Stimulated activated CD4-positive, alpha-beta T cell treated with anti-CD3 and anti-CD28 coated beads, Interleukin-1b, Interleukin-23, amount 100 ng/mL, for 48 hours (primary cell): ENCODE measurements at places on chromosomes 7 and 10.

DNA sequence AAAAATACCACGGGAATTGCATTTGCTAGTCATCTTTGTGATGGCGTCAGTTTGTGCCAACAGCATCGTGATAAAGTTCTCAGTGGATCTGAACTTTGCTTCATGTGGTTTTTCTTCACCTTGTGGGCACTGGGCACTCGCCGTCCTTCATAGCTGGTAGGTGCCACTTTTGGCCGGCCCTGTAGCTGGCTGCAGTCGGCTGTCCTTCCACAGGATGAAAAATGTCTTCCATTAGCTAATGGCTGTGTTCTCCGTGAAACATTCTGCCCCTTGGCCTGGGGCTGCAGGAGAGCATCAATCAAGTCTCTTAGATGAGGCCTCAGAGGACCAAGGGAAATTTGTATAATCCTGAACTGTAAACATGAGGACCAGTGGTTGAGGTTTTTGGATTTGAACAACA, 145.3 kb downstream of the DYNC1I1 start:
- DNase-seq = no peak

- no peak for DNase-seq
These were observed 108.3 kb downstream of the AHR start for GRCh38 chr7:17406738-17407137.

DNA sequence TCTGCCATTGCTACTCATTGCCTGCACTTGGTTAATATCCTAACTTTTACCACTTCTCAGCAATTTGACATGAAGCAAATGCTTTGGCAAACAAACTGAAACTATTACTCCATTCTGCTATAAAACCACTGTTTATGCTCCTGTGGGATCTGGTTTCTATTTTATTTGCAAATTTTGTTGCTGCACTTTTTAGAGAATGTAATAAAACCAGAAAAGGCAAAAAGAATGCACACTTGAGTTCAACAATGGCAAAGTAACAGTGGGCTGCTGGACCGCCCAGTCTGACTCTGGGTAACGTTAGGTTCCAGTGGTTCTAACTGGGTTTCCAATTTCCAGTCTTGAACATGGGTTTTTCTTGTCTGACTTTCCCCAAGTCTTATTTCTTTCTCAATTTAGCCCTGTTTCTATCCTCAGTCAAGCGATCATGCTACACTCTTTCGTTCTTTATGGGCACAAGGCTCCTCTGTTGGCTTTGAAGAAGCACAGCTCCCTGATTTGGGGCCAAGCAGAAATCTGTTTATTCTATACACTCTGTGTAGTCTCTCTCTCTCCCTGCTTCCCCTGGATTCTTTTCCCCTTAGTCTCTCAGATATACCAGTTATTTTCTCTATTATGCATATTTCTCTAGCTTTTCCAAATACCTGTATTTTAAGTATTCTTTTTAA, 129.2 kb upstream of the FAM3C start:
- no peak for DNase-seq

DNA sequence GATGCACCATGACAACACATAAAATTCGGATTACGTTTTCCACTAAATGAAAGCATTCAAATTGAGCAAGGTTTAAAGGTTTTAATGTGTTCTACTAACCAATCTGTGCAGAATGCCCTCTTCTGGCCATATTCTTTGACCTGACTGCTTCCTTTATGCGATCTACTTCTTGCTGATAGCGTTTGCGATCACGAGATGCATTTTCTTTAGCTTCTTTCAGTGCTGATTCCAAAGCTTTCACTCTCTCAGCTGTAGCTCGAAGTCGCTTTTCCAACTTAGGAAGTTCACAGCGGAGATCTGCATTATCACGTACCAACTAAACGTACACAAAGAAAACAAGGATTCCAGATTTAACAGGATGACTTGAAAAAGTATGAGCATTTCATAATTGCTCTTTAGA, 39.2 kb downstream of the KIF5B start:
- DNase-seq = no peak

GRCh38 chr10:43322769-43323168, 48.7 kb upstream of the FXYD4 start:
- DNase-seq = peak; percentile 91

DNA sequence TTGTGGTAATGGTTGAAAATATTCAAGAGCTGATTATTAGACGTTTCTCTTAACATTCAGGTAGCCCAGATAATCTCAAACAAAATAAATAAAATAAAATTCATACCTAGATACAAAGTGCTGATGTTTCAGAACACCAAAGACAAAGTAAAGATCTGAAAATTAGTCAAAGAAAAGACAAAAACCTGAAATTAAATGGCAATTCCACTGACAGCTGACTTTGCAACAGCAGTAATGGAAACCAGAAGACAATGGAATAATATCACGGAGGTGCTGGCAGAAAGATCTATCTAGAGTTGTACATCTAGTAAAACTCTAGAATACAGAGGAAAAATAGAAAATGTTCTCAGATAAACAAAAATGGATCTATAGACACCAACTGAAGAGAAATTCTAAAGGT, 58.0 kb upstream of the IKZF1 start:
- no peak for DNase-seq

DNA sequence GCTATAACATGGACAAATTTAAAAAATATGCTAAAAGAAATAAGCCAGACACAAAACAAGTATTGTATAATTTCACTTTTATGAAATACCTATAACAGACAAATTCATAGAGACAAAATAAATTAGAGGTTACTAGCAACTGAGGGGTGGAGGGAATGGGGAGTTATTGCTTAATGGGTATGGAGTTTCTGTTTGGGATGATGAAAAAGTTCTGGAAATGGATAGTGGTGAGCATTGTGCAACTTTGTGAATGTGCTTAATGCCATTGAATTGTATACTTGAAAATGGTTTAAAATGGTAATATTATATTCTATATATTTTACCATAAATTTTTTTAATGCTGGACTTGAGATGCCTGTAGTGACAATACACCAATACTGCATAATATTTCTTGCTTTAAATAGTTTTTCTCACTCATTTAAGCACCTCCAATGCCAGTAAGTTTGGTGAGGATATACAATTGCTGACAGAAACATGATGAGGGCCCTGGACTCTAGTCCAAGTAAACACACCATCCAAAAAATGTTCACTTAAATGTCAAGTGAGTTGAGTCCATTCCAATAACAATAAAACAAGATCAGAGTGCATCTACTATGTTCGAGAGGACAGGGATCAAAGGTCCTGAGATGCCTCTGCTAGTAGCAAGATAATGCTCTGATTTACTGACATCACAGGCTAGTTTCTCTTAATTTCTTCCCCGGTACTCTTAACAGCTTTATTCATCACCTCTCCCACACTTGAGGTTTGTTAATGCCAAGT, 71.9 kb downstream of the NT5C2 start:
- no peak for DNase-seq

DNA sequence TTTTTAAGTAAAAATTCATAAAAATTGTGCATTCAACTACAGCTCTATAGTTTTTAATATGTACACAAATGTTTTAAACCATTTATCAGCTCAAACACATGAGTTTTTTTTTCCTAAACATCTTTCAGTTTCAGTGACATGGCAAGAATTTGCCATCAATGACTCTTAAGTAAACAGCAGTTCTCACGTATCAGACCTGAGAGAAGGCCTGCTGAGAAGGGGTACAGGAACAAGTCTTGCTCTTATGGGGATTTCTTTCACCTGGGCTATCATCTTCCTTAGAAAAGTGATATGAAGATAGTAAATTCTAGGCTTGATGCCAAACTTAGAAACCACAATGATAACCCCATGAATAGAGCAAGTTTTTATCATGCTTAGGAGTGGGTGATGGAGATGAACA, 467.8 kb downstream of the ARL4A start:
- no peak for DNase-seq

DNA sequence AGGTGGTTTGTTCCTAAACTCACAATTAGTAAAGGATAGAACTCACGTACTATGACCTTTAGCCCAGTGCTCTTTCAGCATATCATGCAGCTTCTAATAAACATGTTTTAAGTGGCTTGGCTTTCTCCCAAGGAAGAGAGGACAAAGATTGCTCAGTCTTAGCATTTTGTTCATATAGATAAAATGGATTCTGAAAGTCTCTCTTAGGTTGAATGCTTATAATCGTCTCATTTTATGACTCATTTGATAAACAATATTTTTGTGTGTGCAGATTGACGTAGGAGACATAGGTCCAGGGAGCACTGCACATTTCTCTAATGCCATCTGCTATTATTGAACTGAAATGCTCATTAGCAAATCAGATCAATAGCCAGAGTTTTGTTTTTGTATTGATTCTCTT, 44.8 kb downstream of the GNAT3 start:
- no peak for DNase-seq

GRCh38 chr7:77247206-77247850, 47.7 kb upstream of the FGL2 start:
- DNase-seq = peak; percentile 87

- peak; percentile 47 for DNase-seq
These were observed 96.3 kb downstream of the ALOX5 start for GRCh38 chr10:45470098-45471012.

- no peak for DNase-seq
These were observed 26.1 kb upstream of the ADD3 start for GRCh38 chr10:109981650-109982049.

DNA sequence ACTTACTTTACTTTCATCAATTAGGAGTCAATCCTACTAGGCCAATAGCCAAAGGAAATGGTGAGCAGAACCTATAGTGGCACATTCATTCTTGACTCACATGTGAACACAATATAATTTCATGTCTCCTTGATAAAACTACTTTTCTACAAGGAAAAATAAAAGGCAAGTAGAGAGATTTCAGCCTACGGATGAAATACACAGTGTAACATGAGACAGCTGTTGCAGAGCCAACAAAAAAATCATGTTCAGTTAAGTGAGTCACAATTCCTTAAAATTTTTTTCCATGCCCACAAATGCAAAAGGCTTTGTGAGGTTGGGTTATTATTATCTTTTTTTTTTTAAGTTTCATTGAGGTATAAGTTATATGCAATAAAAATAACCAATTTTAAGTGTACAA, 54.8 kb downstream of the GPR141 start:
- DNase-seq = no peak

DNA sequence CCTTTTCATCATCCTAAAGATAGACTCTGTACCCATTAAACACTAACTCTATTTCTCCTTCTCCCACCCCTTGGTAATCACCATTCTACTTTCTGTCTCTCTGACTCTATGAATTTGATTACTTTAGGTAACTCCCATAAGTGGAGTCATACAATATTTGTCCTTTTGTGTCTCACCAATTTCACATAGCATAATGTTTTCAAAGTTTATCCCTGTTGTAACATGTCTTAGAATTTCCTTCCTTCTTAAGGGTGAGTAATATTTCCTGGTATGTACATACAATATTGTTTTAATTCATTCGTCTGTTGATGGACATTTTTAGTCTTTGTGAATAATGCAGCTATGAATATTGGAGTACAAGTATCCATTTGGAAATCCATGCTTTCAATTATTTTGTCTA, 50.9 kb upstream of the CDCA7L start:
- no peak for DNase-seq

GRCh38 chr7:12771378-12771877, 84.0 kb downstream of the ARL4A start:
- no peak for DNase-seq

DNA sequence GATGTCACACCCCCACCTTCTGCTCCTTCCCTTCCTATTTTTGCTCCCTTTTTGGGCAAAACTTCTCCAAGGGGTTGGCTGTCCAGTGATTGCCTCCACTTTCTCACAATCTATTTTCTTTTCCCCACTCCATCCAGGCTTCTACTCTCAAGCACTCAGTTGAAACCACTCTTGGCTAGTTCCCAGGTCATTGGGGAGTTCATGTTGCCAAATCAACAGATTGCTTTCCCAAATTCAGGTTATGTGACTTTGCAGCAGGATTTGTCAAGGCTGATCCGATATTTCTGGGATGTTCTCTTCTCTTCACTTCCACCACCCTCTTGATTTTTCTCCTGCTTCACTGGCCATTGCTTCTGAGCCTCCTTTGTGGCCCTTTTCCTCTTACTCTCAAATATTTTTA, 258.7 kb upstream of the SLC26A5 start:
- no peak for DNase-seq

DNA sequence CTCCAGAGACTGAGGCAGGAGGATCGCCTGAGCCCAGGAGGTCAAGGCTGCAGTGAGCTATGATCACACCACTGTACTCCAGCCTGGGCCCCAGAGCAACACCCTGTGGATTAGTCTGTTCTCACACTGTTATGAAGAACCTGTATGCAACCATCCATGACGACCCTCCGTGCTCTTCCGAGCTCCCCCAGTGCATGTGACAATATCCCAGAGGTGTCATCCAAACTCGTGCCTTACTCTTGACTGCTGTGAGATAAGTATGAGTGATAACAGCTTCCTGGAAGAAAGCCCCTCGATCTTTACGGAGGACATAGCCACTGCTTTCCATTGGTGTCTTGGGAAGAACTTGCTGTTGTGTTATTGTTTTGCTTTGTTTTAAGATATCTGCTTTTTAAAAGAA, 591.9 kb downstream of the GALNT17 start:
- DNase-seq = no peak

DNA sequence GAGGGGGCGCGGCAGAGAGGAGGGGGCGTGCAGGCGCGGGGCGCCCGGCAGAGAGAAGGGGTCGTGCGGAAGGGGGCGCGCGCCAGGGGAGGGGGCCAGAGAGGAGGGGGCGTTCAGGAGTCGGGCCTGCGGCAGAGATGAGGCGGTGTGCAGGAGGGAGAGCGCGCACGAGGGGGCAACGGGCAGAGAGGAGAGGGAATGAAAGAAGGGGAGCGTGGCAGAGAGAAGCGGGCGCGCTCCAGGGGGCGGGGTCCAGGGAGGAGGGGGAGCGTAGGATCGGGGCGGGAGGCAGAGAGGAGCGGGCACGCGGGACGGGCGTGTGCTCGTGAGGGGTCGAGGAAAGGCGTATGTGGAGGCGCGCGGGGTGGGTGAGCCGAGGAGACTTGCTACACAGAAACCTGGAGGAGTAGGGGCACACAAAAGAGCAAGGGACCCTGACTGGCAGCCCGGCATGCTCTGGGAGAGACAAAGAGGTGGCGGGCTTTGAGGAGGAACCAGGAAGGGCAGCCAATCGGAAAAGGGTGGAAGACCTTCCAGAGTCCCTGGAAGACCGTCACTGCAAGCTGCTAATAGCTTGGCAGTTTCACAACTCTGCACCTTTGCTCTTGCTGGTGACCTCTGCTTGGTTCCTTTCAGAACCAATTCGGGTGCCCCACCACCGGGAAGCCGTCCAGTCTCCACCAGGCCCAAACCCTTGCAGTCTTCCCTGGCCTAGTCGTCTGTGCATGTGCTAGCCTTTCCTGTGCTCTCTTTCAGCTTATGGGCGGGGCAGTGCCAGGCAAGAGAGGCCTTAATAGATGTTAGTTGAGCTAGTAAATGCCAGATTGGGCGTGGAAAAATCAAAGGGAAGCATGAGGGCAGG, 639 bp downstream of the DYDC2 start:
- no peak for DNase-seq

GRCh38 chr7:147438216-147438615, 1152.3 kb upstream of the C7orf33 start:
- no peak for DNase-seq

GRCh38 chr10:128489324-128490247, 363.4 kb upstream of the MKI67 start:
- no peak for DNase-seq
